AG04450 (cell line): ENCODE measurements at places on chromosomes 1 and 21.

DNA sequence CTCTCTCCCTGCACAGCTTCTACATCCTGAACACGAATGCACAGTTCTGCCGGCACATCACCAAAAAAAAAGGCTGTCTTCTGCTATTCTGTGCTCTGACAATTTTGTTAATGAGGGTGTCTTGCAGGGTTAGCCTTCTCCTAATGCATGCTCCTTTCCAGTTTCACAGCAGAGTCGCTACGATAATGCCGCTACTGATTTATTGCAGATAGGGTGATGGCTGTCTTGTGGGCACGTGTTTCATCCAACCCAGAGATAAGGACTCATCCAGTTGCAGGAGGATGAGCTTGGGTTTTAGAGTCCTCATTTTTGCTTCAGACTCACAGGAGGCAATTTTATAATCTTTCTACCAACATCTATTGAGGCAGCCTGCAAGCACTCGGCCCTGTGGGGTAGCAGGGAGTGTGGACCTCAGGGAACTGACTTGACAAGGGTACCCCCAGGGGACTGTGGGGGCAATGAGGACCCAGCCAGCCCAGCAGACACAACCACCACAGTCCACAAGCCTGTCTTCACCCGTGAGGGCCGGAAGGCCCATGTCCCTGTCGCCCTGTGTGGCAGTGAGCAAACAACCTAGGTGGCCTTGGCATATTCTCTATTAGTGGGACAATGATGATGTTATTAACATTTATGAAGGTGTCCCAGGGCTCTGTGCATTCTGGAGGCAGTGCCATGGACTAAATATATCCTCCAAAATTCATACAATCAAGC is 15.4 kb upstream of the UTS2 start:
- no peak for DNase-seq

DNA sequence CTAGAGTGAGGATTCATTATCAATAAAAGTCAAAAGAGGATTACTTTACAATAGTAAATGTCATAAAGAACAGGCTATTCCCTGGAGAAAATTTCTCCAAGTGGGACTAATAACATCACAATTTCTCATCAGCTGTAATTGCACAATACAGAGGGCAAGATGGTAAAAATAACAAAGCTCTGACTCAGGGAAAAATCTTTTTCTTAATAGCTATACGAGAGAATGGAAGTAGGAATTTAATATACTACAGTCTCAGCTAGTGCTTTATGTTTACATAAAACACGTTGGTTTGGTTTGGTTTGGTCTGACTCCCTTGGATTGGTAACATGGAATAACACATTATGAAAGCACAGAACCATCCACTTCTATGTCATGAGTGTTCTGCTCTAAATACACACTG is 397.6 kb downstream of the LRRIQ3 start:
- DNase-seq = no peak

DNA sequence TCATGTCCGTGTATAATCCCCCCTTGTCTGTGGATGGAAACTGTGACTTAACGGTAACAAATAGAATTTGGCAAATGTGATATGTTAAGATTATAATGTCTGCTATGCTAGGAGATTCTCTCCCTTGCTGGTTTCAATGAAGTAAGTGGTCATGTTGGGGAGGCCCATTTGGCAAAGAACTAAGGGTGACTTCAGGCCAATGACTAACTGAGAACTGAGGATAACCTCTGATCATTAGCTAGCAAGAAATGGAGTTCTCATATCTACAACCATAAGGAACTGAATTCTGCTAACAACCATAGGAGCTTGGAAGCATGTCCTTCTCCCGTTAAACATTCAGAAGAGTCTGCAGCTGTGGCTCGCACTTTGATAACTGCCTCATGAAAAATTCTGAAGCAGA is 2.3 kb downstream of the IFI44L start:
- no peak for DNase-seq

- DNase-seq = no peak
Observed at GRCh38 chr1:178947677-178947981, 76.8 kb upstream of the ANGPTL1 start.

- no peak for DNase-seq
Observed at GRCh38 chr1:61254634-61255357, 172.4 kb downstream of the NFIA start.

- DNase-seq = no peak
Observed at GRCh38 chr1:248811514-248812490, 13.9 kb downstream of the SH3BP5L start.

- no peak for DNase-seq
Observed at GRCh38 chr1:159860456-159860855, 2.0 kb downstream of the VSIG8 start.

DNA sequence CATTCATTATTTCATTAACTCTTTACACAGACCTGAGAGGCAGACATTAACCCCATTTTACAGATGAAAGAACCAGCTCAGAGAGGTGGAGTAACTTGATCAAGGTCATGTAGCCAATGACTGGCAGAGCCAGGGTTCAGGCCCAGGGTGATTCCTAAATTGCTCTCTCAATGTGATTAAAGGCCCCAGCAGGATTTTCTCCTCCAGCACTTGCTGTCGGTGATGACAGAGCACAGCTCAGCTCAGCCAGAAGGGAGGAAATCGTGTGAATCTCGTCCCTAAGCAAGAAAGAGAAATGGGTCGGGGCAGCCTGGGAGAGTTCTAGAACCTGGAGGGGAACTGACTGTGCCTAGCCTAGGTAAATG is 19.5 kb upstream of the RNF19B start:
- DNase-seq = no peak

GRCh38 chr1:42365118-42365517 is 15.5 kb upstream of the RIMKLA start:
- DNase-seq = no peak

DNA sequence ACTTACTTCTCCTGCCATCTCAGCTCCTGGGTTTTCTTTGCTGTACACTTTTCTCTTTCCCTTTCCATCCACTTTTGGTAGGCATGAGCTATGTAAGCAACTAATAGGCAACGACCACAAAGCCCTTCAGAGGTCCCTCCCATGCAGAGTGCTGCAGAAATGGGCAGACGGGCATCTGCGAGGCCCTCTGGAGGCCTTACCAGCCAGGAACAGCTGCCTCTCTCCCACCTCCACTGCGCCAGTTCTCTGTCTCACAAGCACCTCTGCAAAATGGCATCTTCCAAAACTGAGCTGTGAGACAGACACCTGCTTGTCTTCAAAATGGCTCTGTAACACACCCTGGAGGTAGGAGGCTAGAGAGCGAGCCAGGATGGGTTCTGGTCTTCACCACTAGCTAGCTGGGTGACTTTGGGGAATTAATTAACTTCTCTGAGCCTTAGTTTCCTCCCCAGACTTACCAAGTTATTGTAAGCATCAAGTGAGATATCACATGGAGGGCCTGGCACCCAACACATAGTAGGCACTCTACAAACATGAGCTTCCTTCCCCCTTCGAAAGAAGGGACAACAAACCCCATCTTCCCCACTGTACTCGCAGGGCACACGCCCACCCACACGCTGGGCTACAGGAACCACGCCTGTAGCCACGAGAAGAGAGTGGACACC is 62.0 kb downstream of the BCAR3 start:
- no peak for DNase-seq

DNA sequence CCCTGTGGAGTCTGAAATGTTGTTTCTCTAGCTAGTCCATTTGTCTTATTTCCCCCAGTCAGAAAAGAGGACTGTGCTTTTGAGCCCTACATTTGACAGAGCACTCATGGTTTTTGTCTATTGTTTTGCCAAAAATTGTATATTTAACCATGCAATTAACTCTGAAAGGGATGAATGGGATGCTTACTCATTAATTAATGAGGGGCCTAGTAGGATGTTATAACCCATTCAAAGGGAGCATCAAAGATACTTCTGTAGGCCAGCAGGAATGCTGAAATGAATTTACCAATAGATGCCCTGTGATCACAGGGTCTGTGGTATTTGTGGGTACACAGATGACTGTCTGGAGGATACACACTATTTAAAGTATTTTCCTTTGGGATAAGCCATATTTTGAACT is 147.7 kb downstream of the FCRL5 start:
- no peak for DNase-seq

GRCh38 chr1:203592156-203592555 is 34.5 kb upstream of the ATP2B4 start:
- DNase-seq = no peak

DNA sequence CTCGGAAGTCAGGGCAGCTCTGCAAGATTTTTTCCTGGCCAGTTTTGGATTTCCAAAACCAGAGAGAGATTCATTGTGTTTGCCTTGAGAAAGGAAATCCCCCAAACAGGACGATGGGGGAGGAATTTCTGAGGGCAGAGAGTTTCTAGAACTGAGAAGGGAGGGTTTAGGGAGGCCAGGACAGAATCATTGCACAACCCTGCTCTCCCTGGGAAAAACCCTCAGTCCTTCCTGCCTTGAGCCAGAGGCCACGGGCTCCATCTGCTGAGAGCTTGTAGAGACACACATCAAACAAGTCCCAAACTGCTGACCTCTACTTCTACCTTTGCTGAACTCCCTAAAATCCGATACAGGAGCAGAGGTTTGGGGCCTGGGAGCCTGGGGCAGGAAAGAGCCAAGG is 99.7 kb downstream of the NMNAT2 start:
- DNase-seq = peak; percentile 83

- no peak for DNase-seq
Observed at GRCh38 chr1:7455796-7456721, 315.0 kb upstream of the VAMP3 start.

DNA sequence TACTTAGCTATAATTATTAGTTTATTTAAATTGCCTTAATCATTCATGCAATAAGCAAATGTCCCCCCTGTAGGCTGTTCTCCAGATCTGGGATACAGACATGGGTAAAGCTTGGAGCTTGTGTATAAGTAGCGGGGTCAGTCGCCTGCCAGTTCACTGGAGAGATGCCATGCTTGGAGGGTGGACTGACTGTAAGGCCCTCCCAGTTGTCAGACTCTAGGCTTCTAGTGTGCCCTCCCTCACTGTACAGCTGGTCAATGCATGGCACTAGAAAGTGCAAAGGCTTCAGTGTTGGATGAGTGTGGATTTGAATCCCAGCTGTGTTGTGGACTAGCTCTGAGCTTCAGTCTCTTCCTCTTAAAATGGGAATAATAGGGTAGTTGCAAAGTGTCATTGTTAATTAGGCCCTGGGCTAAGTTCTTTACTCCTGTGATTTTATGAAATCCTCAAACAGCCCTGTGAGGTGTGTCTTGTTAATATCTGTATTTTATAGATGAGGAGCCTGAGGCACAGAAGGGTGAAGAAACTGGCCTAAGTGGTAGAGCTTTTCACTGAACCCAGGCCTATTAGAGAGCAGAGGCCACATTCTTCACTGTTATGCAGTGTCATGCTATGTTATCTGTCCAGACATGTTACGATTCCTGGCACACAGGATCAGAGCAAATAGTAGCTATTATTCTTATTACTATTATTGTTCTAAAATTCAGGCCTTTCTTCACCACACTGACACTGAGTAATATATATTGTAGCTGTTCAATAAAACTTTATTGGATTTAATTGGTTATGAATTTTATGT is 85.9 kb downstream of the ROR1 start:
- no peak for DNase-seq

- no peak for DNase-seq
Observed at GRCh38 chr1:190416239-190416638, 61.4 kb downstream of the BRINP3 start.

DNA sequence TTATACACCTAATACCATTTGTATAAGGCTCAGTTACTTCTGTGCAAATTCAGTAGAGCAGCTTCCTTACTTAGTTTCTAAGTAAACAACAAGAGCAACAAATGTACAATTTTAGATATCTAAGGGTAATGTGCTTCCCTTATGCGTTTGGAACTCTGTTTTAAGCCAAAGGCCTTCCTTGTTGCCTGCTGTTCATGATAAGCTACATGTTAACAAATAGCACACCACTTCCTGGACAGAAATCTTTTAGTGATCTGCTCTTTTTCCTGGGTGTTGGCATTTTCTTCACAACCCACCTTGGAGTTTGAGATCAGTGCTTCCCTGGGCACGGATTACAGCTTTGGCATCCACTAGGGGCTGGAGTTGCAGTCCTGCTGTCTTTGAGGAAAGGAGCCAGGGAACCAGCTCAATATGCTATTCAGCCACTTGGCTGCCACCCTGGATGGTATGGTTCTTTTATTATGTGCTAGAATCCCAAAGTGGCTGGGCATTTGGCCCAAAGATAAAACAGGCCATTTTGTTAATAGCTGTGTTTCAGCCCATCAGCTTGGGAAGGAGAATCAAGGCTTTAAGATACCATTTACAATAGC is 55.6 kb upstream of the ADAR start:
- no peak for DNase-seq

DNA sequence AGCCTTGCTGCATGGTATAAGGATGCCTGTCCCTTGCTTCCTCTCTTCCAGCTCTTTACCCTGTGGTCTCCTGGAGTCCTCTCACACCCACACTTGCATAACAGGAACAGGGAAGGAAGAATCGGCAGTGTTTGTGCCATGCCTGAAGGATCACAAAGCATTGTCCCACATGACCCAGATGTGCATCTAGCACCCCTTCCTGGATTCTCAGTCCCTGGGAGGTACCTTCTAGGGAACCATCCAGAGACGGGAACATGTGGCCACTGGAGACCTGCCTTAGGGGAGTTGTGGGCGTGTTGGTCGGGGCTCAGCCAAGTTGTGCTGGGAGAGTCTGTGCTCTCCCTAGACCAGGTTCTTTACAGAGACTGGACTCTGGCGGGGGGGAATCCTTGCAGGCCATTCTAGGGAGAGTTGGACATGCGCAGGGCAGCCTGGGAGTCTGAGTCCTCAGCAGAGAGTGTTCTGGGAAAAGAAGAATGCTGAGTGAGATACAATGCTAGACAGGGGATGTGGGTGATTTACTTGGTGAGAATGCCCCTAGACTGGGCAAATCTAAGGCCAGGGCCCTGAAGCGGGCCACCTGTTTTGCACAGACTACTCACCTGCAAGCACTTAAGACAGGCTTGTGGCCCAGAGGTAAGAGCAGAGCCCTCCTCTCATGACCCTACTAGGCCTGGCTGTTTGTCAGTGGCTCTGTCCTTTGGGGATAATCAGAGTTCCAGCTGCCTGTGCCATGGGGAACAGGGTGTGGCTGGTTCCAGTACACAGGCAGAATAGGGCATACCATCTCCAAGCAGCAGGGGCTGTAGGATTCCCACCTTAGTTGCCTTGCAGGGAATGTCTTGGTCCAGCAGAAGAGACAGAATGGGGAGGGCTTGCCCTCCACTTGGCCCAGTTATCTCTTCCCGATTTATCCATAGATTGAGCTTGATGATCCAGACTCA is 89.8 kb downstream of the MAN1C1 start:
- DNase-seq = no peak

DNA sequence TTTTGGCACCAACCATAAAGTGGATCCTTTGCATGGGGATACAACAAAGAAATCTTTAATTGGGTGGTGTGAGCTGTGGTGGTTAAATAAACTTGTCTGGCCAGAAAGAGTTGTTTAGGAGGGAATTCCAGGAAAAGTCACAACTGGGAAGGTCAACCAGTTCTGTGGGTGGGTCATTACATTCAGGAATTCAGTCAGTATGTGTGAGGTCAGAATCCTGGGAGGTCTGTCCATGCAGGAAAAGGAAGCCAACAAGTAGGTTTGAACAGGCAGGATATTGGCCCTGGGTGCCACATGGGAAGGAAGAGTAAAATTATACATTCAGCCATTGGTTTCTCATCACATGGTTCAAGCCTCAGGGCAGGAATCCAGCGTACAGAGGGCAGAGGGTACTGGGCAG is 162.3 kb upstream of the ADAMTS5 start:
- no peak for DNase-seq
